Pancreas (tissue), 10 donors: ENCODE measurements at places on chromosomes 6 and 20. TPM values are rescaled to one million over a fixed set of nuclear protein-coding genes. Genes with fewer than 3 reads are reported as not detected.

GRCh38 chr6:44917430-44917829 lies 410.7 kb upstream of the RUNX2 start:
- no peak for DNase-seq

Gene GTPBP2
- 24.4 TPM for total RNA-seq

Gene LY6G6D
- total RNA-seq, result not detected

DNA sequence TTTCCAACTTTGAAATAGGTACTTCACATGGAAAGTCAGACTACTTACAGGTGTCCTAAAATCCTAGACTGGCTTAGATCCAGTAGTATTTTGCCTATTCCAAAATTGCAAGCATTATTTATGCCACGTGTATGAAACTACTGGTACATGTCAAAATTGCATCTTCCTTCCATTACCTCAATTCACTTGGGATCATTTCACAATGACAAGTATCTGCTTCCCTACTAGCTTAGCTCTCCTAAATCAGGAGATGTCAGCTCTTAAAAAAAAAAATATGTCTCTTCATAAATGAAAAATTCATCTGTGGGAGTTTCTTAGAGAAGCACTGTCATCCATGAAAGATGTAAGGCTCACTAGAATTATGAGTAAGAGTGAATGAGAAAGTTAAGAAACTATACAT lies 466.6 kb upstream of the MANEA start:
- no peak for DNase-seq

DNA sequence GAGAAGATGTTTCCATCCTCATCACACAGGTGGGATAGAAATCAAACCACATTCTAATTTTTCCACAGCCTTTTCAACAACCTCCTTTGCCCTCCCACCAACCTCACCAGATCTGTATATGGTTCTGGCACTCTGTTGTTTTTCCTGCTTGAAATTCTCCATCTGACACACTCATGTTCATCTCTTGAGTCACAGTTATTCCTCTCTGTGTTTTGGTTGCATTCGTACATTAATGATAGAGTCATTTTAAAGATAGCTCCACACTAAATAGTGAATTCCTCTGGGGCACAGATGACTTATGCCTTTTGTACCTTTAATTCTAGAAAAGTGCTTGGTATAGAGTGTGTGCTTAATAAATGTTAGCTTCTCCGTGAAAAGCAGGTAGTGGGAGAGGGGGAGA lies 1.4 kb upstream of the GCLC start:
- no peak for DNase-seq

DNA sequence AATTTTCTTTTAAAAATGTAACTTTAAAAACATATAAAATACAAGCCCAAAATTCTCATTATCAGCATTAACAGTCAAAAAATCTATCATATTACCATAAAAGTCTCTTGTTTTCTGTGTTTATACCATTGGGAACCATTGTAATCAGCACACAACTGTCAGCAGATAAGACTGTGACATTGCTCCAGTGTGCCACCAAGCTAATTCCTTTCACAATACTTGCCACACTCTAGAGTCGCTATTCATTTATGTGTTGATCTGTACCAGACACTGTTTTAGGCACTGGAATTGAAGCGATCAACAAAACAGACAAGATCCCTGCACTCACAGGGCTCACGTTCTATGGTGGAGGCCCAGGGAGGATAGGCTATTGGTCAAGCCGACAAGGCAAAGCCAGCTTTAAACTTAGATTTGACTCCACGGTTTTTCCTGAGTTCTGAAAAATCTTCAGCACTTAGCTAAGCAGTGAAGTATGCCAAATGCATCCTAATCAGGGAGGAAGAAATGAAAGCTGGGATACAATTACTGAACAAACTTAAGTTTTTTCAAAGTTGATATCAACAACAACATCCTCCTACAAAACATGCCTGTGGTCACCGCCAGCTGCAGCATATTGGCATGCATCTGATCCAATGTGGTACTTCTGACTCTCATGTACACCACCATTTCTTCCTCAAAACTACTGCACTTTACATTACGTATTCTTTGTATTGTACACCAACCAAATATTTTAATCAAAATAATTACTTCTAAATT lies 60.5 kb downstream of the GMDS start:
- DNase-seq, result no peak

- DNase-seq, result no peak
Measured at GRCh38 chr20:44773070-44773829, 27.6 kb downstream of the KCNK15 start.

- DNase-seq, result no peak
Measured at GRCh38 chr20:37991908-37992307, 41.3 kb downstream of the TTI1 start.

GRCh38 chr20:60117065-60117464 lies 158.8 kb downstream of the CDH26 start:
- no peak for DNase-seq

Gene SLC17A9
- 3.9 TPM for total RNA-seq

GRCh38 chr6:137820952-137821351 lies 46.1 kb upstream of the TNFAIP3 start:
- DNase-seq, result no peak

Gene FABP7
- total RNA-seq, result not detected

DNA sequence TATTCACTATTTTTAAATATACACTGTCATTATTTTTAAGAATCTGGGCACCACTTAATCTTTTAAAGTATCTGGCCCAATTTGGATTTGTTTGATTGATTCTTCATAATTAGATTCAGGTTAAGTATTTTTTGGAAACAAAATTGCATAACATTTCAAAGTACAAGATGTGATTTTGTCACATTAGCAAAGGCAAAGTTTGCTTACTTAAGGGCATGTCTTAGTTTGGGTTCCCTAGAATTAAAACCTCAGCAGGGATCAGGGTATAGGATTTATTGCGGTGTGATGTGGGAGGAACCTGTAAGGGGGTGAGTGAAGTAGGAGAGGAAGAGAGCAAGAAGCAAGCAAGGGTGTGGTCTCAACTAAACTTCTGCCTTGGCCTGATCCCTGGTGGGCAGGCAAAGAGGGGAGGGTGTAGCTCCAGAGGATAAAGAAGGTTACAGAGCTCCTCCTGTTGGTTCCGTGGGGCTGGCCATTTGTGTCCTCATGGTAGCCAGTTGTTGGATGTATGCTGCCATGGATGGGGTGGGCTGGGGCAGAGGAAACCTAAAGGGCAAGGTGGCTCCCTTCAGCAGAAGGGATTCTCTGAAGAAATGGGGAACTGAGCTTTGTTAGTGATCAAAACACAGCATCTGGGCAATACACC lies 668.7 kb upstream of the SLC35B3 start:
- DNase-seq, result no peak

GRCh38 chr6:113447088-113447831 lies 409.9 kb upstream of the MARCKS start:
- DNase-seq, result no peak

DNA sequence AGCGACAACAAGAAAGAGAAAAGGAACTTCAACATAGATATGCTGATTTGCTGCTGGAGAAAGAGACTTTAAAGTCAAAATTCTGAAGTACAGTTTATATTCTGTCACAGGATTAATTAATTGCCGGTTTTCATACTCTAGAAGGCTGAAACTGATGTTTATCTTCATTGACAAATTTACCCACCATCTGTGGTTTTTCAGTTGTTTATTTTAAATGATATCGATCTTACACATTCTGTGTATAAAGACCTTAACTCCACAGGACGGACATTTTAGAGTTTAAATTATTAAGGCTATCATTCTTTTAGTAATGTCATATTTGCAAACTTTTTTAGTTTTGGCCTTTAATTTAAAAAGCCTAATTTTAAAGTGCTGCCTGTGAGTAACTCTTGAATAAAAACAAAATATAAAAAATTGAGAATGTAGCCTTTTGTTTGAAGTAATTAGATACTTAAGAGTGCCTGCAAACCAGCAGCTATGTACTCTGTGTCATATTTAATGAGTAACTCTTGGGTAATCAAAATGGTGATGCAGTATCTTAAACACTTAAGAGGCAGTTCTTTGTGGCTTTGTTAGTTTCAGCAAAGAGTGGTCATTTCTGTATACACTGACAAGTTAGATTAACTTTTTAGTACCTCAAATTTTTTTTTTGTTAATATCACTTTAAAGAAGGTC lies 59.3 kb downstream of the CDC5L start:
- DNase-seq, result no peak

DNA sequence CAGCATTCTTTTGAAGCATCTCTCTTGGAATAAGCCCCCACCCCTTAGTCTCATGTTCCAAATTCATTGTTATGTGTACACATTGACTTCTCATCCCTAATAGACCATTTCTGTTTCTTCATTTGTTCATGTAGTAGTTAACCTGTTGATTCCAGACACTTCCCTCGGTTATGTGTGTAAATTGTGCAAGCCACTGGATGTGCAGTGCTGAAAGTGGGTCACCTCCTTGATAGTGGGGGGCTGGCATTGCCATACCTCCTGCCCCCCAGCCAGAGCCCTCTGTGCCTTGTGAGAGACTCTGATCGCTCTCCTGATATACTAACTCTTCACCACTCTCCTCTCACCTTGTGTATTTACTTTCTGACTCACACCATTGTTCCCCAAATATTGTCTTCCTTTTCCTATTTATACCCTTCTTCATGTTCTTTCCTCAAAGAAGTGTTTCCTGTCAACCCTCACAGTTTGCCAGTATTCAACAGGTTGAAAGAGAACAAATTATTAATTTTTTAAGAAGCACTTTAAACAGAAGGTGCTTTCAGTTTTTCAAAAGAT lies 59.0 kb downstream of the HIVEP1 start:
- DNase-seq, result no peak

- DNase-seq, result no peak
Measured at GRCh38 chr6:145453376-145453775, 281.9 kb downstream of the EPM2A start.

- DNase-seq, result no peak
Measured at GRCh38 chr20:56630506-56631317, 1.6 kb downstream of the TFAP2C start.

GRCh38 chr6:13260101-13260598 lies 68.2 kb downstream of the TBC1D7 start:
- no peak for DNase-seq

Gene ROS1
- 0.09 TPM for total RNA-seq

GRCh38 chr6:167569041-167569805 lies 244.3 kb downstream of the TTLL2 start:
- DNase-seq, result no peak

- no peak for DNase-seq
Measured at GRCh38 chr6:56499095-56499494, 143.6 kb downstream of the DST start.
